ENCODE measurements at places on chromosomes 3 and 15.

- DNase-seq = no peak
Observed at GRCh38 chr15:73803806-73804205, 50.7 kb upstream of the INSYN1 start.

- no peak for DNase-seq
Observed at GRCh38 chr3:42198709-42199108, 67.3 kb downstream of the CCK start.

DNA sequence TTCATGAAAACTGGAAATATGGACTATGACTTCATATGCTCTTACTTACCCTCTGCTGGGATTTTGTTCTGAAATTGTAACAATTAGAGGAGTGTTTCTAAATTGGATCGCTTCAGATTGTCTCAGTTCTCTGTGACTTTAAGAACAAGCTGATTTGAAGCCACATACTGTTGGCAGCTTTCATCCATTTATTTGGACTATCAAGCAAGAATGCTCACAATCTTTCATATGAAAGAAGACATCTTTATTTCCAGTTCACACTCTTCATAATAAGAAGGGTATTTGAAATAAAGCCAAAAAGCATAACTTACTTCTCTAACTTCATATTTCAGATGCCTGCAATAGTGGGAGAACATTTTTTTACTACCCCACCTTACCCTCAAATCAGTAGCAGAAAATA, 491.6 kb upstream of the TPRG1 start:
- DNase-seq = no peak

GRCh38 chr15:98730860-98731711, 82.7 kb downstream of the IGF1R start:
- no peak for DNase-seq

DNA sequence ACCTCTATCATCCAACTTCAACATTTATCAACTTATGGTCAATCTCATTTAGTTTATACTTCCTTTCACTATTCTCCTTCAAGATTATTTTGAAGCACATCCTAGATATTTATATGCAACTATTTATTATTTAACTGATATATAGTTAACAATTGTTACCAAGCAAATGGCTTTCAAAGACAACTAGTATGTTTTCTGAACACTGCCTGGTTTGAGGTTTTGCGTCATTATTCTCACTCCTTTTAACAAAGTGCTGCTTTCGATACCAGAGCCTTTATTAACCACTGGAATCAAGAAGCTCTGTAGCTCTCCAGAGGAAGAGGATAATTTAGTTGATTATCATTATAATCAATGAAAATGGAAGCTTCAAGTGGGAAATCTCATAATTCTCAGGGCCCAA, 19.6 kb downstream of the ZIC1 start:
- DNase-seq = no peak

GRCh38 chr15:88563638-88564037, 17.2 kb upstream of the DET1 start:
- no peak for DNase-seq
